Muscle of arm (tissue), 14 donors: ENCODE measurements at places on chromosomes 5 and 9. TPM values are rescaled to one million over a fixed set of nuclear protein-coding genes. Genes with fewer than 3 reads are reported as not detected.

DNA sequence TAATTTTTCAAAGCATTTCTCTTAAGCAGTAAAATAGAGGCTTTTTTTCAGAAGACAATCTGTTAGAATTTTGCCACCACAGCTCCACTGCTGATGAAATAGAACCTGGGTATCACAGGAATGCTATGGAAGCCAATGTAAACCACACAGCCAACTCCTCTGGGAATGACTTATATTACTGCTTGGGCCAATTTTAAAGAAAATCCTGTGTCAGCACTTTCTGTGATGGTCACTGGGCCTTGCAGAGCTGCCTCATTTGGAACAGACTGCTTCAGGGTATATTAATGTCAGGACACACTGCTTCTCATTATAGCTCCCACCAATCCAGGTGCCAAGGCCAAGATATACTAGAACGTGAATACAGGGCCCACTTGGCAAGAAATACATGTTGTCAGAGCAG is 144.1 kb upstream of the ACTBL2 start:
- DNase-seq, result no peak

DNA sequence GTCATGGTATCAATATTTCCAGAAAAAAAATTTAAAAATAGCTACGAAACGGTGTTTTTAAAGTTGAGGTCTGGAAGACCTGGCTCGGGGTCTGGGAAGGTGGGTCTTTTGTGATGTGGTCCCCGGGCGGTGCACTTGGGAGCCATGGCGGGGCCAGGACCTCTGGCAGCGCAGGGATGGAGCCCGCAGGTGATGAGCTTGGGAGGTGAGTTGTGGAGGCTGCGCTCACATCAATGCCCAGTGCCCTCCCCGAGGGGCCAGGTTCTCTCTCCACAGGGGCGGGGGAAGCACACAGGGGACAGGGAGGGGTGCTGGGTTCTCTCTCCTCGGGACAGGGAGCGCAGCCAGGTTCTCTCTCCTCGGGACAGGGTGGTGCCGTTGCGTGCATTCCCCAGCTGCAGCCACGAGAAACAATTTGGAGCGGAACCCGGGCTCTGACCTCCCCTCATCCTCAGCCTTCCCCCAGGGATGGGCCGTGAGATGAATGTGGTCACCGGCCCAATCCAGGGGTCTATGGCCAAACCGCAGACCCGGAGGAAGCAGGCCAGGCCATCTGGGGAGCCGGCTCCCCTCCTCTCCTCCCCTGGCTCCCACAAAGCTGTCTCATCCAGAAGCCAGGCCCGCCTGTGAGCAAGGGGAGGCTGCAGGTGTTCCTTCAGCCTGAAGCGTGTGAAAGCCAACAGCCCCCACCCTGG is 25.8 kb downstream of the DBH start:
- DNase-seq, result no peak

ANKRA2 gene
- polyA plus RNA-seq, result 40.3 TPM

DNA sequence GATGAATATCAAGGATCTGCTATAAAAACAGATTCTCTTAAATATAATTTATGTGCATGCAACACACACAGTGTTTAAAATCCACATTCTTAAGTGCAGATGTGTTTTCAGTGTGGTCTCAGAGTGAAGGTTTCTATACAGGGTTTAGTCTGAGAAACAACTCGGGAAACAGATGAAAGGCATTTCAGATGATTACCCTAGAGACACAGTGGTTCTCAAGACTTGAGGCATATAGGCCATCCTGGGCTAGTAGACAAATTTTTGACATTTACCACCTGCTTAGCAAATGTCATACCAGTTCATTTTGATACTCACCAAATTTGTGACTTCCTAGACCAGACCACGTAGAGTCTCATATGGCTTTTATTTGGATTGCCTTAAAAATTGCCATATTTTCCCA is 216.5 kb downstream of the ARL15 start:
- DNase-seq, result no peak

PKD2L2 gene
- polyA plus RNA-seq, result 0.98 TPM

PCA3 gene
- polyA plus RNA-seq, result 3.4 TPM
